ENCODE measurements at places on chromosomes 11 and 22.

DNA sequence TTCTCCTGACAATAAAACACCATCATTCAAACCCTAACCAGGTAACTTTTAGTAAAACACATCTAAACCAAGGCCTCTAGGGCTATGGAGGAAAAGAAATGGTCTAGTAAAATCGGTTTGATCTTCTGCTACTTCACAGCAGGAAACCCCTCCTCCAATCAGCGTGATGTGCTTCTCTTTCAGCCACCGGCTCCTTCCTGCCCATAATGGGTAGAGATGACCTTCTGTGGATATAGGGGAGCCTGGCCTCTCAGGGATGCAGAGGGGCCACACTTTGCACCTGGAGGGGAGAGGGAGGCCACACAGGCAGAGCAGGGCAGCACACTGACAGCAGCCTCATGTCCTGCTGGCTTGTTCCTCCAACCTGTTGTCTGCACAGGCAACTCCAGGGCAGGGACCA is 6.9 kb downstream of the EHD1 start:
- DNase-seq = no peak

- DNase-seq = no peak
These were observed 2.4 kb downstream of the IFITM10 start for GRCh38 chr11:1747753-1748635.

DNA sequence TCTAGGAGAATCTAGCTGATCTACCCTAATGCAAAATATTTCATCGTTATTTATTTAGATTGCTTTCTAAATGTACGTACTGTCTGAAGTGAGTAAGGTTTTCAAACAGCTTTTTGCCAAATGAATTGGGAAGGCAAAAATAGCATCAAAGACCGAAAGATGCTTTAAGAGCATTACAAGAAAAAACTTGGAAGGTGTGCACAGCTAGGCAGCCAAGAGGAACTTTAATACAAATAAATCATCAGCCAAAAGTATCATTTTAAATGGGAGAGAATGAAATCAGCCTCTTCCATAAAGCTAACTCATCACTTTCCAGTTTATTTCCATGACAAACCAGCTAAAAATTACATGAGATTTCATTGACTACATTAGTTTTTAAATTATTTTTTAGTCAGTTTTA is 30.2 kb upstream of the CFAP300 start:
- DNase-seq = no peak

DNA sequence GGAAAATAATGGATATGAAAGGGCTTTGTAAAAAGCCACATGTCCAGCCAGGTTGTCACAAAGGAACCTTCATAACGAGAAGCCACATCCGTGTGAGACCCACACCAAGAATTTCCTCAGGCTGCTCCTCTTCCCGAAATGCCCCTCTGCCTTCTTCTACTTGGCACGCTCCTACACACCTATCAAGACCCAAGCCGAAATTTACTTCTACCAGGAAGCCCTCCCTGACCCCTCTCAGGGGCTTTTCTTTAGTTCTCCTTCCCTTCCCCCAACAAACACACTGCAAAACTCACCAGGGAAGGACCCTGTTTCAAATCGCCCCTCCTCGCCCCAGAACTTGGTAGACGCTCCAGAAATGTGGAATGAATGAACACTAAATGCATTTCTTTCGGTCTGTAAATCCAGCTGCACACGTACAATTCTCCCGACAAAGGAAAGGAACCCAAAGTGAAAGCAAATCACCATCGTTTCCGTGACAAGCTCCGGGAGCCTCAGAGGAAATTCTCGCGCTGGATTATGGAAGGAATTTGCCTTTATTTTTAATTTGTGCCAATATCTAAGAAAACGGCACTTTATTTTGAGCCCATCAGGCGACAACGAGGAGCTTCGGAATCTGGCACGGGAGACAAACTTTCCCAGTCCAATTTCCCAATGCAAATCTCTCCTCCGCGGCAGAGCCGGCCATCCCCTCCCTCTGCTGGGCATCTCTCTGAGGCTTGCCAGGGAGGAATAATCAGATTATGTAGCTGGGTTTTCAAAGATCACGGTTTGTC is 13.2 kb upstream of the SHISAL1 start:
- DNase-seq = no peak

DNA sequence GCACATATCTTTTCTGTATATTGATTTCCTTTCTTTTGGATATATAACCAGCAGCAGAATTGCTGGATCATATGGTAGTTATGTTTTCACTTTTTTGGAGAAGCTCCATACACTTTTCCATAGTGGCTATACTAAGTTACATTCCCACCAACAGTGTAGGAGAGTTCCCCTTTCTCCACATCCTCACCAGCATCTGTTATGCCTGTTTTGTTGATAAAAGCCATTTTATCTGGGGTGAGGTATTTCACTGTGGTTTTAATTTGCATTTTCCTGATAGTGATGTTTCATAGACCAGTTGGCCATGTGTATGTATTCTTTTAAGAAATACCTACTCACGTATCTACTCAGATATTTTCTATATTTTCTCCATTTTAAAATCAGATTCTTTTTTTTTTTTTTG is 419.3 kb upstream of the FAT3 start:
- no peak for DNase-seq

GRCh38 chr11:17384002-17384511 is 4.4 kb downstream of the KCNJ11 start:
- peak; percentile 82 for DNase-seq

DNA sequence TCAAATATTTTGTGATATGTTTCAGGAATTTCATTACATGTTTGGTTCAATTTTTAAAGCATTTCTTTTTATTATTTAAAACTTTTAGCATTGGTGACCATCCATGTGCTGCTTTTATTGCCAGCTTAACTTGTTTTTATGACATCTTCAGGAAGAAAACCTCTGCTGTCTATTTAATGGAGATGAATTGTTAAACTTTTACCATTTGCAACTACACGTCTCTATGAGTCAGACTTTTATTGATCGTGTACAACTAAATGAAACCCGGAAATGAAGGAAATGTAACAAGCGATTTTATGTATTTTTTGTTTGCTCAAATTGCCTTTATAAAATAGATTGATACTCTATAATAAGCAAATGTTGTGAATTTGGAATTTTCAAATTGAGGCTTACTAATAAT is 113.0 kb downstream of the PTPRJ start:
- DNase-seq = no peak

DNA sequence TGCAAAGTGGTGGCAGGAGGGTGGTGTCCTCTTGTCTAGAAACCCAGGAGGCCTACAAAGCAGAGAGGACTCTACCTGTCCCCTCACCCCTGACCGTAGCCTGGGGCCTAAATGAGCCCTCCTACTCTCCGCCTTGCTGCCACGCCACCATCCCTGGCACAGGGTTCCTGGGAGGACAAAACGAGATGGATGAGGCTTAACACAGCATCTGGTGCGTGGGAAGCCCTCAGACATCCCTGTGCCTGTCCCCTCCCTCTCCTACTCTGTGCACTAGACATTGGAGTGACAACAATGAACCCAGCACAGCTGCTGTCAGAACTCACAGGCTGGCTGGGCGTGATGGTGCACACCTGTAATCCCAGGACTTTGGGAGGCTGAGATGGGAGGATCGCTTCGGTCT is 36.4 kb upstream of the DKK3 start:
- DNase-seq = no peak

Data from activated T-cell treated with anti-CD3 and anti-CD28 coated beads for 1 hour (primary cell).